Memory B cell (primary cell): ENCODE measurements at places on chromosomes 13 and 19.
A peak's percentile ranks its signal among the peaks of the same experiment; 100 is the strongest.

- DNase-seq = no peak
- no peak overlapping the region for H3K27ac ChIP-seq
- H3K4me1 ChIP-seq = peaks cover 3% of the 10 kb centered on the region
- peaks cover 3% of the 10 kb centered on the region for H3K27me3 ChIP-seq
- H3K36me3 ChIP-seq = no peaks in the 10 kb centered on the region
Measured at GRCh38 chr13:27398360-27398759, 26.1 kb upstream of the GTF3A start.

GRCh38 chr19:43555185-43555770 lies 20.0 kb downstream of the XRCC1 start:
- DNase-seq = peak; percentile 77
- H3K27ac ChIP-seq = no peak overlapping the region
- H3K4me3 ChIP-seq = no peak overlapping the region
- peaks cover 9% of the 10 kb centered on the region for H3K4me1 ChIP-seq
- H3K27me3 ChIP-seq = no peaks in the 10 kb centered on the region
- peaks cover 26% of the 10 kb centered on the region for H3K36me3 ChIP-seq

- DNase-seq = no peak
- H3K27ac ChIP-seq = no peak overlapping the region
- H3K4me1 ChIP-seq = no peaks in the 10 kb centered on the region
- peaks cover 8% of the 10 kb centered on the region for H3K27me3 ChIP-seq
- no peaks in the 10 kb centered on the region for H3K36me3 ChIP-seq
- no peak overlapping the region for H3K4me3 ChIP-seq
Measured at GRCh38 chr13:52785739-52786138, 46.1 kb upstream of the CNMD start.

DNA sequence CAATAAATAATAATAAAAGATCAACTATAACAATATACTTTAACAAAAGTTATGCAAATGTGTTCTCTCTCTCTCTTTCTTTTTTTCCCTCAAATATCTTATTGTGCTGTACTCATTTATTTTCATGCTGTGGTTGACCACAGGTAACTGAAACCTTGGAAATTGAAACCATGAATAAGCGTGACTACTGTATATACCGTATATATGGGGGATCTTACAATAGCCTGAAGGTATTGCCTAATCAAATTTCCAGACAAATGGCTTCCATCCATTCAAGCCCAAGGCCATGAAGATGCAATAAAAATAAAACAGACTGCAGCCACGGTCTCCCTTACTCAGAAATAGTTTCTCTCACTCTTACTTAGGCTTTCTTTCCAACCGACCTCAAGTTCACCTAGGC lies 98.3 kb downstream of the SLITRK6 start:
- no peaks in the 10 kb centered on the region for H3K27me3 ChIP-seq
- no peaks in the 10 kb centered on the region for H3K36me3 ChIP-seq
- H3K4me3 ChIP-seq = no peak overlapping the region
- no peak for DNase-seq
- H3K4me1 ChIP-seq = no peaks in the 10 kb centered on the region
- no peak overlapping the region for H3K27ac ChIP-seq

DNA sequence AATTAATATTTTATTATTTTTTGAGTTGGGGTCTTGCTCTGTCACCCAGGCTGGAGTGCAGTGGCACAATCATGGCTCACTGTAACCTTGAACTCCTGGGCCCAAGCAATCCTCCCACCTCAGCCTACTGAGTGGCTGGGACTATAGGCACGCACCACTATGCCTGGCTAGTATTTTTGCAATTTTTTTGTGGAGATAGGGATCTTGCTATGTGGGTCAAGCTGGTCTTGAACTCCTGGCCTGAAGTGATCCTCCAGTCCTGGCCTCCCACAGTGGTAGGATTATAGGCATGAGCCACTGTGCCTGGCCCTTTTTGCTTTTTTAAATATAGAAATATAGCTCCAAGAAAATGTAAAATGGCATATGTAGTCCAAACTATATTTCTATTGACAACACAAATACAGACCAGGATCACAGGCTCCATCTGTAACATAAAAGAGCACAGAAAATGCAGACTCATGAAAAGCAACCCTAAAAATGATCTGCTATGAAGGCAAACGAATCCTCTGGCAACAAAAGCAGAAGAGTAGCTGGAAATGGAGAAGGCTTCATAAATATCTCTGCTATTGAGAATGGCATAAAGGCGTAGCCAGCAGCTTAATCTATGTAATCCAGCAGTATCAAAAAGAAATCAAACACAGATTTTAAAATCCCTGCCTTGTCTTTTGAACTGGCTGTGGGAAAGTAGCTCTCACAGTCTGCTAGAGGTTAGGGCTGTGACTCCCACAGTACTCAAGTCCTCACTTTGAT lies 200.6 kb downstream of the LHFPL6 start:
- H3K27ac ChIP-seq = no peak overlapping the region
- peaks cover 4% of the 10 kb centered on the region for H3K27me3 ChIP-seq
- H3K4me1 ChIP-seq = no peaks in the 10 kb centered on the region
- H3K36me3 ChIP-seq = no peaks in the 10 kb centered on the region
- no peak overlapping the region for H3K4me3 ChIP-seq
